ENCODE measurements at places on chromosomes 13 and 19. TPM values are rescaled to one million over a fixed set of nuclear protein-coding genes. Genes with fewer than 3 reads are reported as not detected.
A peak's percentile ranks its signal among the peaks of the same experiment; 100 is the strongest.

DNA sequence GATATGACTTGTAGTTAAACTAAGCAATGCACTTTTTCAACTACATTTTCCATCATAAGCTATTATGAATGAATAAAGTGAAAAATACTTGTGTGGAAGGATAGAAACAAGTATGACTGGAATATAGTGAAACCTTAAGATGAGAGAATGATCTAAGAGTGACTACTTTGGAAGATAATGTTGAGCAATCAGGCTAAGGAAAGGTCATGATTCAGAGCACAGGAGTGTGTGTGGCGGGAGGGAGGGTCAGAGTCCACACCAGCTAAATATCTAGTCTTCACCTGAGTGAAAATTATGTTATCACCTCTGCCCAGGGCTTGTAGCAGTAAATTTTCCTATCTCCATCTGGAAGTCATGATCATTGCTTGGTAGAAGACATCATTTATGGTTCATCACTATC, 833.4 kb upstream of the ATXN8OS start:
- DNase-seq: no peak

C19orf18 gene
- 0.40 TPM for total RNA-seq

DNA sequence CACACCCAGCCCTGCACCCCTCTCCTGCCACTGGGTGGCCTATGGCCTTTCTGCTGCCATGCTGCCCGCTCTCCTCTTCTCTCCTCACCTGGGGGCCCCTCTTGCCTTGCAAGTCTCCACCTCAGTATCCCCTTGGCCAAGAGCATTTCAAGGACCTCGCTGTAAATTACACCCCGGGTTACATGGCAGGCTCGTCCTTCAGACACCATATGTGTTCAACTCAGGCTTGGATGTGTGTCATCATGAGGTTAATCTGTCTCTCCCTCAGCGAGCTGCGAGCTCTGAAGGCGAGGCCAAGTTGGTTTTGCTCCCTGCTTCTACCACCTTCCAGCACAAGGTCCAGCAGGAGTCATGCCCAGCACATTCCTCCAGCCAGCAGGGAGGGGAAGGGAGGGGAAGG, 74.8 kb upstream of the TM9SF2 start:
- DNase-seq: peak; percentile 45

ZNF665 gene
- total RNA-seq: 4.6 TPM
